ENCODE measurements at places on chromosomes 2 and 18. TPM values are rescaled to one million over a fixed set of nuclear protein-coding genes. Genes with fewer than 3 reads are reported as not detected.

DNA sequence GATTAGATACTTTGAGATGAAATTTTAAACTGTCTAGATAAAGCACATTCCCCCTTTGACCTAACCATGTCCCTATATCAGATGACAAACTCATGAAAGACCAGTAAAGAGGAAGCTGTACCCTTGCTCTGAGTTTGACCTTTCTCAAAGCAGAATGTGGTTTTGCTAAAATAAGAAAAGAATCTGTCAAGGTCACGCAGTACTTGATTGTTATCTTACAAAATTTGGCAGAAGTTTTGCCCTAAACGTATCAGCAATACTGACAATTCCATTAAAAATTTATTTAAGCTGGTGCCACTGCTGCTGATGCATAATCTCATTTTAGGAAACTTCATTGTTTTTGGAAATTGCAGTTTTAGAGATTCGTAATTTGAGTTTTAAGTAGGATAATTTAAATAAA, 31.2 kb upstream of the GALM start:
- DNase-seq: no peak

DNA sequence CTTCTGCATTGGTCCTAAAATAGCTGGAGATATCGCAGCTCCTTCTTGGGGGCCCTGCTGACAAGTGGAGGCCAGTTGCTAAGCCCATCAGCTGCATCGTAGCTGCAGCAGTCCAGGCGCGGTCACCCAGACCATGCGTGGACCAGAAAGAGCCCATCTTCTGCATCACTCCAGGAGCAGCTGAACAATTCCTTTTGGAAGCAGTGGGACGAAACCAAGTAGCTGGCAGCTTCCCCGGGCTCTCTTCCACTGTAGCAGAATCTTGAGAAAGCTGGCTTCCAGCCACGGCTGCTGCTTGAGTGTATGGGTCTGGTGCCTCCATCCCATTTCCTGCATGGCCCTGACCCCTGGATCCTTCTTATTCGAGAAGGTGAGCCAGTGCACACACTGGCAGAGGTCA, 22.2 kb upstream of the CAB39 start:
- DNase-seq: no peak

The RNU2-63P gene
- total RNA-seq: not detected

The MYCN gene
- total RNA-seq: 0.21 TPM

DNA sequence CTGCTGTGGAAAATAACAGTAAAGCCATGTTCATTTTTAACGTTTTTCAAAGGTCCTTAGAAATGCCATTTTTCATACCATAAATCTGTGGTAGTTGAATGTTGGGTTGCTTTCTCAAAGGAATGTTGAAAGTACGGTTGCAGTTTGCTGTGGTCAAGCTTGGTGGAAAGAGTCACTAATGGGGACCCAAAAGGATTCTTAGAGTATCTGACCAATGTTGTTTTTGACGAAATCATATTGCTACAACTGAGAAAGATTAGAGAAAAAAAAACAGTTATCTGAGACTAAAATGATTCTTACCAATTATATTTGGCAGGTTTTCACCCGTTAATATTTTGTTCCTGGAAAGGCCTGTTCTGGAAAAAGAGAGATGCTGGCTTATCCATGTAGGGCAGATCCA, 439.5 kb upstream of the ETAA1 start:
- no peak for DNase-seq

- no peak for DNase-seq
Measured at GRCh38 chr2:230492107-230492506, 76.1 kb downstream of the SP100 start.

GRCh38 chr2:239864247-239865058, 160.7 kb downstream of the NDUFA10 start:
- no peak for DNase-seq

- peak; percentile 83 for DNase-seq
Measured at GRCh38 chr2:25286025-25286400, 55.7 kb downstream of the DNMT3A start.

The USP14 gene
- total RNA-seq: 43.5 TPM

The CABLES1 gene
- total RNA-seq: not detected
